ENCODE measurements at places on chromosomes 4 and X.

DNA sequence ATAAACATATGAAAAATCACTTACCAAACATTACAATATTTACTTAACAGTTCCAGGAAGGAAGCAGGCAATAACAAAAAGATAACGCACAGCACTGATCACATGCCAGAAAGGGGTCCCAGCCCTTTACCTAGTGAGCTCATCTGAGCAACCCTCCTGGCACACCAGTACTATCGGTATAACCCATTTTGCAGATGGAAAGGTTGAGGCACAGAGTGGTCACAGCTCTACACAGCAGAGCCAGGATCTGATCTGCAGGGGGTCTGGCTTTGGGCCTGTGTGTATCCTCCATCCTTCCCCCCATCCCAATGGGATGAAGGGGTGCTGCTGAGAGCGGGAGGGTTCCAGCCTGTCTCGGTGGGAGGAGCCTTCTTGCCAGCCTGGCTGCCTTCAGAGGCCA lies 5.0 kb downstream of the NSG1 start:
- no peak for DNase-seq

GRCh38 chr4:24226667-24227066 lies 336.8 kb upstream of the PPARGC1A start:
- no peak for DNase-seq

- no peak for DNase-seq
Measured at GRCh38 chr4:38211885-38212284, 251.7 kb downstream of the PTTG2 start.

- DNase-seq, result peak; percentile 83
Measured at GRCh38 chr4:110480031-110480549, 4.1 kb downstream of the ENPEP start.

DNA sequence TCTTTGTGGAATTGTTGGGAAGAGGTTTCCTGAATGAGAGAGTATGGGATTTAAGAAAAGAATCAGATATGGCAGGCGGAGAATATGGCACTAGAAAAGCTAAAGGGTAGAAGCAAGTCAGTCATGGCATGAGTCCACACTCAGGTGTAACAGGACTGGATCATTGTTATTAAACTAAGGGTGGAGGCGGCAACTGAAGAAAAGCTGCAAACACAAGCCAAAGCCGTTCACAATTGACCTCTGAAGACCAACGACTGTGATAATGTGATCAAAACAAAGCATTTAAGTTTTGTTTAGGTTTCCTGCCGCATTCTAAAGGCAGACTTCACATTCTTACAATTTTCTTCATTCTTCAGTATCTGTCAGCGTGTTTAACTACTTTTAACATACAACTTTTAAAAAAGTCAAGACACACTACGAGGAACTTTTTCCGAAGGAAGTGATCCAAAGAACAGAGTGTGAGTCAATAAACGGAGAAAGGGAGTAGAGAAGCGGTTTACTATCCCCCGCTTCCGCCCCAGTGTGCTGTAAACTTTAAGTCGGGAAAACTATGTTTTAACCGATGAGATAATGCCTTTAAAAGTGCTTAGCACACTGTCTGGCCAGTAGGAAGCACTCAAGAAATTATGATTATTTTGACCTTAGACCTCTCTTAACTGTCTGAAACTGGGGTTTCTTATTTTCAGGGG lies 909 bp upstream of the SLAIN2 start:
- no peak for DNase-seq

DNA sequence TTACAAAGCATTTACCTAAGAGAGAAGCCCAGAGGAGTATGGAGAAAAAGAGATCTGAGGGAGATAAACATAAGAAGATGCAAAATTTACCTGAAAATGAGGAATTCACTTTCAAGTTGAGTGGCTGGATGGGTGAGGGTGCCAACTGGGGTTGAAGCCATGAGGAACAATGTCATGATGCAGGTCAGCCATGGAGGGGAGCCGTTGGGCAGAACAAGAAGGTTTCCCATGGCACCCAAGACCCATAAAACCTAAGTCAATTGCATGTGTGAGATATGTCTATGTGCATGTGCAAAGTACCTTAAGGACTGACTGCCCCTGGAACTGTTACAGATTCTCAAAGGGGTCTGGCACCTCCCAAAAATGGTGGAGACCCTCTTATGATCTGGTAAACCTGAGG lies 46.6 kb upstream of the PRRG1 start:
- DNase-seq, result no peak

DNA sequence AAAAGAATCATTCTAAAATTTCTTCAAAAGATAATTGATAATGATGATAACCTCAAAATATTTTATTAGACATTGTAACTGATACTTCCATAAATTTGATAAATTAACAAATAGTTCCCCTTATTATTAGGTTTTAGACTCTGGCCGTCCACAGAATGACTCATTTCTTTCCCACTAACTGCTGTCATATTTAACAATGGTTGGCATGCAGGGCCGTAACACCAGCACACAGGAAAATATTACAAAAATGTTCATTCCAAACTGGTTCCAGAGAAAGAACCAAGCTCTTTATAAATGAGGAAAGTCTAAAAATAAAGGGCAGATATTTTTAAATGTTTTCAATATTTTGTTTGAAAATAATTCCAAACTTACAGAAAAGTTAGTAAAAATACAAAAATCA lies 28.2 kb downstream of the WDFY3 start:
- peak; percentile 77 for DNase-seq

DNA sequence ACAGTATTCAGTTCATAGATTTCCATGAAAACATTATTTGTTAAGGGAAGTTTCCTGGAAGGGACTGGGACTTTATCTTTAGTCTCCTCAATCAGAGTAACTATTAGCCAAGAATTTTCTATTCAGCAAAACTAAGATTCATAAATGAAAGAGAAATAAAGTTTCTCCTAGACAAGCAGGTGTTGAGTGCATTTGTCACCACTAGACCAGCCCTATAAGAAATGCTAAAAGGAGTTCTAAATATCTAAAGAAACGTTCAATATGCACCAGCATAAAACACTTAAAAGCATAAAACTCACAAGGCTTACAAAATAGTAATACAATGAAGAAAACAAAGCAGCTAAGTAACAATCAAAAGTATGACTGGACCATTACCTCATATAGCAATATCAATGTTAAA lies 423.0 kb downstream of the TECRL start:
- DNase-seq, result no peak

- DNase-seq, result no peak
Measured at GRCh38 chr4:81521708-81522107, 50.0 kb upstream of the RASGEF1B start.

DNA sequence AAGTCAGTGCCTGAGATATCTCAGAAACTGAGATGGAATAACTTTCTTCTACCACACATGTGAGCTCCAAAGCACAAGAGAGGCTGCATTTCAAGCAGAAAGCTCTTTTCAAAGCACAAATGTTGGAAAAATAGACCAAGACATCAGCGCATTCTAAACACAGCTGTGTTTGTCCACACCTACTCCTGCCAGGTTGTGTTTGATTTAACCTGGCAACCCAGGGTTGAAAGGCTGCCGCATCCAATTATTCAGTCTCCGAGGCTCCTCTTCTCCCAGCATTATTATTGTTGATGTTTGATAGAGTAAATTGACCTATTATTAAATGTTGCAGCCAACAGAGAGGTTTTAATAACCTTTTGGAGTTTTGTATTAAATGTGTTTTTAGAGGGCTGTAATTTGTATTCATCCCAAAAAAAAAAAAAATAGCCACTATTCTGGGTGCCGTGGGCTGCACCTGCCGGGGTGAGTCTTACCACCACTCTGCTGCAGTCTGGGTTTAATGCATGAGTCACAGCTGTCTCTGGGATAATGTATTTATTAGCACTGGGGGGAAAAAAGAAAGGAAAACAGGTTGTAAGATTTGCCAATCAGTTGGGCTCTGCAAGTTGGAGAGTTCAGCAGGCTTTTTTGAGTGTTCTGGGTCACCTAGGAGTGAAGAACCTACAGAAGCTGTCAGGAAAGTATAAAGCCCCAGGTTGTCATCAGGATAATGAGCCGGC lies 105.2 kb upstream of the NOCT start:
- no peak for DNase-seq

GRCh38 chr4:180041576-180041975 lies 2201.6 kb upstream of the TENM3 start:
- DNase-seq, result no peak

GRCh38 chr4:42268824-42269223 lies 116.4 kb upstream of the BEND4 start:
- DNase-seq, result no peak

- no peak for DNase-seq
Measured at GRCh38 chr4:16240300-16240699, 14.0 kb upstream of the TAPT1 start.

DNA sequence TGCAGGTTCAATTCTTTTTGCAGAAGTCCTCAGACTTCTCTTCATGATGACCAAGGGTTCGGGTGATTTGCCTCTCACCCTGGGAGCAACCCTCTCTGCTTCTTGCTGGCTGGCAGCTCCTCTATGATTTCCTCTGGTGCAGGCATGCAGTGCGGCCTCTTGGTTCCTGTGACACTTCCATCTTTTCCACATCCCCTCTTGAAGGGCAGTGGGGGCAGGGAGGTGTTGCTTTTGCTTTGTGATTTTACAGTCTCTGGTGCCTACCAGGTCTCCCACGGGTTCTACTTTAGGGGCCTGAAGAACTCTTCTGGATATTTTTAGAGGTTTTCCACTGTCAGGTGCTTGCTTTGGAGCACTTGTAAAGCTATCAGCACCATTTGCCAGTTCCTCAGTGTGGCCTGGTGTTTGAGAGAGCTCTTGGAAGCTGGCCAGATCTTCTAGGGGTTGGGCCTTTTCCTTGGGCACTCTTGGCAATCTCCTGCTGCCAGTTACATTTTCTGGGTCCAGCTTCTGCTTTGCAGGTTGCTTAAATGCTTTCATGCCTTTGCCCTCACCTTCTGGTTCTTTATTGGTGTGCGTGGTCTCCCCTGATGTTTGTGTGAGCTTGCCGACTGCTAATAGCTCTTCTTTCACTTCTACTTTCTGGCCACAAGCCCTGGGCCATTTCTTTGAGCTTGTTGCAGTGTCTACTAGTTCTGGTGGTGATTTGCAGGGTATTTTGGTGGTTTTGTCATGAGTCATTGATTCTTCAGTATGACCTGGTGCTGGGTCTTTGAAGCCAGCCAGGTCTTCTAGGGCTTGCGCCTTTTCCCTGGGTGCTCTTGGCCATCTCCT lies 11.5 kb upstream of the CHST7 start:
- DNase-seq, result no peak

- no peak for DNase-seq
Measured at GRCh38 chr4:23630110-23630509, 259.7 kb downstream of the PPARGC1A start.

GRCh38 chr4:83043801-83044407 lies 8.9 kb downstream of the COPS4 start:
- DNase-seq, result no peak

GRCh38 chr4:89957046-89957926 lies 62.6 kb downstream of the MMRN1 start:
- DNase-seq, result no peak

GRCh38 chr4:180634306-180634705 lies 1608.9 kb upstream of the TENM3 start:
- no peak for DNase-seq

DNA sequence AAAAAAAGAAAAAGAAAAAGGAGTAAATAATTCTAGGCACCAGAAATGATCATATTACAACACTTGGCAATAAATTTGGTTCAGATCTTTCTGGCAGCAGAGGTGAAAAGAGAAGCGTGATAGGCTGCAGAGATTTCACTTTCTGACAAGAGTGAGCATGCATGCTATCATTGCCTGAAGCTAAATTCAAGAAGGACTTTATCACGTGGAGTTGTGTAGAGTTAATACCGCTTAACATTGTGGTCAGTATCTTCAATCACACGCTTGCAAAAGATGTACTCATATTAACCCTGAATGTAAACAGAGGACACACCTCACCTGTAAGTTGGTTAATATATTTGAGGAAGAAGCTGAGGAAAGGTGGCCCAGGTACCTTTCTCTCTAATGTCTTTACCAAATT lies 31.4 kb upstream of the RBPJ start:
- DNase-seq, result no peak

Data from SJSA1 (cell line).